ENCODE measurements at places on chromosomes 4 and X.

- DNase-seq: no peak
Observed at GRCh38 chr4:78428996-78429395, 122.6 kb upstream of the ANXA3 start.

DNA sequence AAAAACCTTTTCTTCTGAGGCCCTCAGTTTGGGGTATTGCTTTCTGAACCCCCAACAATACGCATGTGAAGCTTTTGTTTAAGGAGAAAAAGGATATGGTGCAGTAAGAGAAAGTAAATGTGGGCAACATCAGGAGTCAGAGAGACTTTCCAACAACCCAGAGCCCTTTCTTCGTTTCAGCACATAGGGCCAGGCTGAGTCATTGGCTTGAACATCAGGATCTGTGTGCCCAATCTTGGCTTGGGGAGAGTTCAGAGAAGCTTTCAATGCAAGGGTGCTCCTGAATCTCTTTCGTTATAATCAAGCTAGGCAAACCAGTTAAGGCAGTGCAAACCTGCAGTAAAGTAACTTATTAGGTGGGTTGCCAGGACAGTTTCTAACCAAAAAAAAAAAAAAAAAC lies 191.2 kb downstream of the FRMPD4 start:
- no peak for DNase-seq

- no peak for DNase-seq
Observed at GRCh38 chr4:140837736-140838135, 81.6 kb upstream of the TBC1D9 start.

- no peak for DNase-seq
Observed at GRCh38 chr4:17335371-17335770, 176.5 kb downstream of the QDPR start.

DNA sequence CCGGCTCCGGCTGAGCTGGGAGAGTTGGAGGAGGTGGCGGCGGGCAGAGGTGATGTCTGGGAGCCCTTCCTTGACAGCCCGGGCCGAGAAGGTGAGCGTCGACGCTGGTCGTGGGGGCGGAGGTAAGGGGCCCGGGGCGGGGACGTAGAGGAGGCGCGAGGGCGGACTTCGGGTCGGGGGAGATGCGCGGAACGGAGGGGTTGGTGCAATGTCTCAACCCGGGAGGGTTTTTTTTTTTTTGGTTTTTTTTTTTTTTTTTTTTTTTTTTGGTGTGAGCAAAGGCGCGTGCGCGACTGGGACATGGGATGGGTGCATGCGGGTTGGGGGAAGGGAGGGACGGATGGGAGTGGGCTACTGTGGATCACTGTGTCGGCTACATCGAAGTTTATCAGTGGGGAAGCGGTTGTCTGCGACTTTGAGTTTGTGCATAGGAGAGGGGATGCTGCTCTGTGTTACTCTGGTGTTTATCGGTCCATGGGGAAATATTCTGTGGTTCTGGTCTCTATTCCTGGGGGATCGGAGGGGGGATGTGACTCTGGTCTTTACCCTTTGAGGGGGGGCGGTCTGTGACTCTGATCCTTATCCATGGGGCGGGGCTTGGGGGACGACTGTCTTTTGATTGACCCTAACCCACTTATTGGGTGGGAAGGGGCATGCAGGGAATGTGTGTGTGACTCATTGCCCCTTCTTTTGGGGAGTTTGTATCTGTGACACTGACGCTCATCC lies 537 bp downstream of the RBM10 start:
- DNase-seq: no peak

DNA sequence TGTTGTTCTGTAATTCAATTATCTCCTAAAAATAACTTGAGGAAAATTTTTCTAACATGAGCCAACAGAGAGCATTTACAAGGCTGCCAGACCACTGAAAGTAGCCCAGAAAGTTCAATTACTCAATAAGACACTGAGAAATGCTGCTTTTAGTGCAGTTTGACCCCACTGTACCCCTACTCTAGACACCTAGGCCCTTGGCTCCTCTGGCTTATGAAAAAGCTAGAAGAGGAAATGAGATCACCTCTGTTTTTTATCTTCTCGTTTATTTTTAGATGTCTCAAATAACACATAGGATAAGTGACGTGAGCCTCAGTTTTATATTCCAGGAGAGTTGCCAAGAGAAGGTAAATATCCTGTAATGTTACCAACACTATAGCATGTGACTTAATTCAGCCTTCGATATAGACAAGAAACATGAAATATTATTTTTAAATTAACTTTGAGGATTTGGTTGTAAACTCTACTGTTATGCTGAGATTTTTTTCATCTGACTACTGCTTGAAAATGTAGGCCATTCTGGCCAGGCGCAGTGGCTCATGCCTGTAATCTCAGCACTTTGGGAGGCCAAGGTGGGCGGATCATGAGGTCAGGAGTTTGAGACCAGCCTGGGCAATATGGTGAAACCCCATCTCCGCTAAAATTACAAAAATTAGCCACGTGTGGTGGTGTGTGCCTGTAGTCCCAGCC lies 24.4 kb downstream of the TNIP3 start:
- DNase-seq: no peak

DNA sequence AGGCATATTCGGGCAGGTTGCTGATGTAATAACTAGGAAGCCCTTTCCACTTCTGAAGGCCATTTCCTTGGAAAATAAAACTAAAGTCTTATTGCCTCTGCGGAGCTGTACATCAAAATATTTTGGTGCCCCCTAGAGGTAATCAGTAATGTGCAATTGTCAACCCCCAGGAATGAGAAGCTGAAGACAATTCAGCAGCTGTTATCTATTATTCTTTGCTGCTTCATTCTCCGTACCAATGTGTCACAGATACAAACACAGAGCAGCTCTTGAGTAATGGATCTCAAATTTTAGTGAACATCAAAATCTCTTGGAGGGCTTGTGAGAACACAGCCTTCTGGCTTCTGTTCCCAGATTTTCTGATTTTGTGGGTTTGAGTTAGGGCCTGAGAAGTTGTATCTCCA lies 3.5 kb upstream of the SLIT2 start:
- DNase-seq: no peak

DNA sequence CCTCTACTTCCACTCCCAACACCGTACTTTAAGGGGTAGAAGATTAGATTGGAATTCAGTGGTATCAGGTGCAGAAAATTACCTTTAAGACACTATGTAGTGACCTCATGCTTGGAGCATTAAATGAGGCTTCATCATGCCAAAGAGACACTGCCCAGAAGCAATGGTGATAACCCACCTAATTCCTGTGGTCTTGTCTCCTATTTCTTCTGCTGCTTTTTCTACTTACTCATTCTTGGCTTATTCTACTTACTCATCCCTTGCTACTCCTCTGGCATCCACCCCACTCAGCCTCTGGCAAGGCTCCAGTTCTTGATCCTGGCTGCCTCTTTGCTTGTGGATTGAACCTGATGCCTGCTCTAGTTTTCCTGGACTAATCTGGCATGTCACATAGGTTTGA lies 62.3 kb upstream of the ADAMTS3 start:
- DNase-seq: no peak

GRCh38 chr4:917466-917865 lies 14.7 kb downstream of the GAK start:
- DNase-seq: no peak

GRCh38 chrX:13101441-13102139 lies 57.2 kb upstream of the FAM9C start:
- DNase-seq: no peak

GRCh38 chr4:85780664-85781063 lies 305.7 kb downstream of the ARHGAP24 start:
- no peak for DNase-seq

DNA sequence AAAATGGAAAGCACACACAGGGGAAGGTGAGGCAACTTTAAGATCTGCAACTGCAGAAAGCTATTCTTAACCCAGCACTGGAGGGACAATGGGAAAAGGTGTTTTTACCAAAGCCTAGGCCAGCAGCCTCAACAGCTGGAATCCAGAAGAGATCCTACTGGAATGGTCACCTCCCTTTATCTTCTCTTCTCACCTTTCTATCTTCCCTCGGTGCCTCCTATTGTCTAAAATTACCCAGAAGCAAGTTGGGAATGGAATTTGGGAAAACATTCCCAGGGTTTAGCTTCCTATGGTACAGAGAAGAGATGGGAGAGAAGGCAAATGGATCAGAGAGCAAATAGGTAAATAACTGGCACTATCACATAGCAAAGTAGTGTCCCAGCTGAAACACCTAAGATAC lies 73.1 kb downstream of the TIGD2 start:
- DNase-seq: no peak

DNA sequence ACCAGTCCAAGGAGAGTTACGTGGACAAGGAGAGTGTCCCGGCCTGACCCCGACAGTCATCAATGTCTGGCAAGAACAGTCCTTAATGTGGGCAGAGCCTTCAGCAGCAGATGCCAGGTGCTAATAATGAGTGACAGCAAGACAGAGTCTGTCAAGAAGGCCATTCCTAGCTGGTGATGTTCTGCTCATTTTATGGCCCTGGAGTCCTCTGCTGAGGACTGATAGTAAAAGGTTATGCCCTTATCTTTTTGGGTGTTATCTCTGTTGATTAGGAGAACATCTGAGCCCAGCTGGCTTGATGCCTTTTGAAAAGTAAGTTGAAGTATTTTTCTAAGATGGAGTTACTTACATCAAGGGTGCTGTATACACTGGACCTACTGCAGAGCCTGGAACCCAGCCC lies 67.3 kb downstream of the SLC34A2 start:
- DNase-seq: no peak

DNA sequence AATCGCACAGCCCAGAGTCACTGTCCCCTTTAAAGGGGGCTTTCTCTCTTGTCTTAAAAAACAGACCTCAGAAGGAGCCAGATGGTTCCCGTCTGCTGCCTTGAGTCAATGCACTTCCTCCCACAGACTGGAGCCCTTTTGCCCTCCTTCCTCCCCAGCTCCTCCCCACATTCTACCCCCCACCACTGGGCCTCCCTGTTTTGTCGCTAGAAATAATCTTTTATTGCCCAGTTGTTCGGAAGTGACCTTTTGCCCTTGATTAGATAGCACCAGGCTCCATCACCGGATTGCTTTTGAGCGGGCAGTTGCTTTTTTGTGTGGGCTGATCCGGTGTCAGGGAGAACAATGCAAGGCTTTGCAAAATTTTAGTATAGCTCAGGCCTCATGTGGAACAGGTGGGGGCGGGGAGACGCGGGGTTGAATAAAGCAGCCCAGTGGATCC lies 47.7 kb downstream of the SPRY1 start:
- peak; percentile 43 for DNase-seq

DNA sequence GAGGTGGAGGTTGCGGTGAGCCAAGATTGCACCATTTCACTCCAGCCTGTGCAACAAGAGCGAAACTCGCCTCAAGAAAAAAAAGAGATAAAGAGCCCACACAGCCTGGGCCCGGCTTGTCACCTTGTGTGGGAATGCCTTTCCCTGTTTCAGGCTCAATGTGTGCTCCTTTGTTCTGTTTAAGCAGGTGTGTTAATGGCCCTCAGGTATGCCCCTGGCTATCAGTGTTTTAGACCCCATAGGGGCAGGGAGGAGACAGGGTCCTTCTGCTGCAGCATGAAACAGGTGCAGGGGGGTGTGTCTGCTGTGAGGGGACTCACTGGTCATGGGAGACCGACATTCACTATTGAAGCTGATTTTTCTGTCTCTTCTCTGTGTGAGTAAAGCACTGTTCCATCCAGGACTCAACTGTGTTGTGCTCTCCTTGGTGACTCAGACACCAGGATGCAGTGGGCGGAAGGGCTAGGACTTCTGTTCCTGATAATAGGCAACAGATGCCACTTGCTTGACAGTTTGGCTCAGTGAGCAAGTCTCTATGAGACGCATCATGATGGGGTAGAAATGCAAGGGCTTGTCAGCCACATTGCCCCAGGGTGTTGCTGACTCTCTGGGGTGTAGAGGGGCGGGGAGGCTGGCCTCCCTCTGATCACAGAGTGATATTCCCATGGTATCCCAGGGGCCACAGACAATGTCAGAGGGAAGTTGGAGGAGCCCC lies 15.6 kb upstream of the LAP3 start:
- no peak for DNase-seq

DNA sequence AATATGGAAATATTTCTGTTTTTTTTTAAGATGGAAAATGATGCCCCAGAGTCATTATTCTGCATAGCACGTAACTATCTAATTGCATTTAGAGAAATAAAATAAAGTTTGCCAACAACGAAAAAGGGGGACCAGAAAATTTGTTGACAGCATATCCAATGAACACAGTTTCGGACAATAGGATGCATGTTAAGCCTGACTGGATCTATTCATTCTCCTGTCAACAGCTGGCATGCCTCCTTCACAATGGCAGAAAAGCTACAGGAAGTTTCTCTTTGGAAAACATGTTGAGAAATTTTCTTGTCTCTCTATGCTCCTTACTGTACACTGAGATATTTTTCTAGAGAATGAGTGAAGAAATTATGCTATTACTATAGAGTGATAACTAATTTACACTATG lies 262.5 kb downstream of the GRID2 start:
- DNase-seq: no peak

- no peak for DNase-seq
Observed at GRCh38 chr4:169412046-169412445, 141.3 kb upstream of the SH3RF1 start.

DNA sequence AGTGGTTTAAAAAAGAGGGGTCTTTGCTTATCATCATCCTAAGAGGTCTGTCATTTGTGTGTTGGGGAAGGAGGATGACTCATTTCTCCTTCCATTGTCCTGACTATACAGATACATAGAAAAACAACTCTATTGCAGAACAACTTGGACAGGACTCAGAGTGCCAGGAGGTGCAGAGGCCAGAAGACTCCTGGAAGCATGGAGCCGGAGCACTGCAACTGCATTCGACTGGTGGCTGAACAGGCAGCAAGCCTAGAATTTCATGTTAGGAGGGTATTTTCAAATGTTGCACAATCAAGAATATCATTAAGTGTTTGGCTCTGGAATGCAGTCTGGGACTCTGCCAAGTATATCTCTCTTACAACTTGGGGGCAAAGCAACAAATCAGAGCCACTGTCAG lies 35.0 kb upstream of the MAML3 start:
- DNase-seq: no peak

GRCh38 chr4:6469898-6470501 lies 2.4 kb downstream of the PPP2R2C start:
- DNase-seq: no peak

DNA sequence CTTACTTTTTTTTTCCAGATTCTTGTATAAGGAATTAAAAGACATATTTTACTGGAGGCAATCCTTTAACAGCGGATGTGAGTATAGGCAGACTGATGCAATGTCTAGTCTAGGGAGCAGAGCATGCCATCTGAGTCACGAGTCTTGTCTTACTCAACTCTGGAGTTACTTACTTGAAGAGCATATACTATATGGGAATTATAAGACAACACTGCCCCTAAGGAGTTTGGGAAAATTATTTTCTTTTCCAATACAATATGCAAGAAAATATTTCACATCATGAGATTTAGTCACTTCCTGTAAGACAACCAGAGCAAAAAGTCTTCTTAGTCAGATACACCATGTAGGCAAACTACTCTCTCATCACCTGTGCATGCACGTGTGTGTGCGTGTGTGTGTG lies 537.3 kb upstream of the FTHL17 start:
- DNase-seq: no peak
